Cerebellum (tissue), 4 donors: ENCODE measurements at places on chromosomes 4 and X.

DNA sequence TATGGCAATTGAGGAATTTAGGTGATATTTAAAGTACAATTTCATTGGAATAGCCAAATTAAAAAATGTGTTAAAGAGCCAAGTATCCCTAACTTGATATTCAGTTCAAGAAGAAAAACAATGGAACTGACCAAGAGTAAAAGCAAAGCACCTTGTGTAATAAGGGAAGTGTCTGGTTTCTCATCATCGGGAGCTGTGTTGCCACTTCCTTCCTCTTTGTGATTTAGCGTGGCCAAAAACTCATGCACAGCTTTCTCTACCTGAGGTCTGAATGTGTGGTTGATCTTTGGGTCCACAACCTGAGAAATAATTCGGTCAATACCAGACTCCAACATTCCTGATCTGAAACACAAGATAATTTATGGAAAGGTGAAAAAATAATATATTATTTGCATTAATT is 12.4 kb downstream of the BOD1L1 start:
- no peak for DNase-seq

DNA sequence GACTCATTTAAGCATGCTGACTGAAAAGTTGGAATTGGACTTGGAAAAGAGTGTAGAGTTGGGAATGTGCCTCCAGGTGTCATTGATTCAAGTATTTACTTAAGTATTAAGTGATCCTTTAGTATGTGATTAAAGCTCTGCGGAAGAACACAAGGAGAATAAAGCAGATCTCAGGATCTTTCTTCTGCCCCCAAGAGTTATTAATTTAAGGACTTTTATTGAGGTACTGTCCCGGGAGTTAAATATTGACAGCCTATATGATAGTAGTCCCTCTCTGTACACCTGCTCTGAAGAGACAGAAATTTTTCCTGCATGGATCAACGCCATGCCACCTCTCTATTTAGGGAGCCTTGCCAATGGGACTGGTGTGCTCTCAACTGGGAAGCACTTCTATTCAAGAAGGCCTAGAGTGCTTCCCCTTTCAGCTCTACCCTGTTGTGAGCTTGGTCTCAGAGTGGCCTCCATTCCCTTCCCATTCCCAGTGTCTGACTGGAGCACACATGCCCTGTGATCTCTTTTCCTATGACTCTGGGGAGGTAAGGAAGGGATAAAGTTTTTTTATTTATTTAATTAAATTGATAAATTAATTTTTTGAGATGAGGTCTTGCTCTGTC is 75.9 kb downstream of the SHISA3 start:
- no peak for DNase-seq

- no peak for DNase-seq
These were observed 1433.8 kb upstream of the TENM3 start for GRCh38 chr4:180809439-180809838.

DNA sequence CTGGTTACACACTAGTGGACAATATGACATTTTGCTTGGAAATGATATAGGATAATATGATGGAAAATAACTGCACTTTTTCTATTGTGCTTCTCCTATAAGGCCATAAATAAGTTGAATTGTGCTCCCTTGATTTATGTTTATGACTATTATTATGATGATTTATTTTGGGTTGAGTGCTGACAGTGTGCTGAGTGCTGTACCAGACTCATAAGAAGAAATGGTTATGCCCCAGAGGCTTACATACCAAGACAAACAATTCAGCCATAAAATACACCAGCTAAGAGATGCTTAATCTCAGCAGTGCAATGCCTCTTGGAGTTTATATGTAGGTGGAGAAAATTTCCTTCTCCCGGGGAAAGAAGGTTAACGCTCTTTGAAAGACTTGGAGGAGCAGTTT is 199.8 kb upstream of the NOCT start:
- DNase-seq, result no peak

GRCh38 chr4:142815834-142816233 is 30.3 kb downstream of the INPP4B start:
- DNase-seq, result no peak

- DNase-seq, result no peak
These were observed 130.9 kb downstream of the CBR4 start for GRCh38 chr4:168879188-168879587.

- no peak for DNase-seq
These were observed 96.0 kb upstream of the LEF1 start for GRCh38 chr4:108264693-108265092.

GRCh38 chrX:11944501-11944900 is 186.5 kb downstream of the MSL3 start:
- DNase-seq, result no peak

DNA sequence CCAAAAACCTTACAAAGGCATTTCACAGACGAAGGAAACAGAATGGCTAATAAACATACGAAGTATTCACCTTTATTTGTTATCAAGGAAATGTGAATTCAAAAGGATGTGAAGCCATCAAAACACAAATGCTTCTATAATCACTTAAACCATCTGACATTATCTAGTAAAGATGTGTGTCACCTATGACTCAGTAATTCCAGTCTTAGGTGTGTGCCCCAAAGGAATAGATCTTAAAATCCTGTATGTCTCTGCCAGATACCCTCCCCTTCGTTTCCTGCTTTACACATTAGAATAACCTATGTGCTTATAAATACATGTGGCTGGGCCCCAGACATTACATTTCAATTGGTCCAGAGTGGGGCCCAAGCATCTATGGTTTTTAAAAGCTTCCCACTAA is 41.8 kb upstream of the CEP135 start:
- DNase-seq, result no peak

DNA sequence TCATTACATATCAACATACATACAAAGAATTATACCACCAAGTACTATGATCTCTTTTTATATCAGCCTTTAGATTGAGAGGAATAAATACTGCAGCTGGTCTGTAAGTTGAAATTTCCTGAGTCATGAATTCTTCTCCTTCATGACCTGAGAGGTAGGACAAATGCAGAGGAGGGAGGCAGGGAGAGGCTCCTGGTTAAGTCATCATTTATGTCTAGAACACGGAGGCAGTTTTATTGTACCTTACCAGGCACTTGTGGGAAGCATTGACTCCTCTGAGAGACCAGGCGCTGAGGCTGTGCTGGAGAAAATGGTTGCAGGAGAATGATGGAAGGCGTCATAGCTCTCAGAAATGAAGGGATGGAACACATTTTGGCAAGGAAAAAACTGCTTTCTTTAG is 12.5 kb upstream of the CASK start:
- no peak for DNase-seq

DNA sequence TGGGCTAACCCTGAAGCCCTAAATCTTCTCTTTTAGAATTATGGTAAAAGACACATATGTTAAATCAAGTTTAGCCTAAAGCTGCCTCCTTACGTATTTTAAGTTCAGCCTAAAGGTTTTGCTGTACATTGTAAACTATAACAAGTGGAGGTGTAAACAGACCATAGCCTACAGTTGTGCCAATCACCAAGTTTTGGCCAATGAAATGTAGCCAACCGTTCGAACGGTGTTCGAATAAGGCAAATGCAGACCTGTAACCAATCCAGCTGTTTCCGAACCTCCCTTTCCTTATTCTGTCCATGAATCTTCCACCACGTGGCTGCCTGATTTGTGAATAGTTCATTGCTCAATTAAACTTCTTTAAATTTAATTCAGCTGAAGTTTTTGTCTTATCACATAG is 52.1 kb upstream of the TBC1D9 start:
- DNase-seq, result no peak

GRCh38 chr4:5730993-5731990 is 20.3 kb downstream of the EVC start:
- DNase-seq, result no peak

DNA sequence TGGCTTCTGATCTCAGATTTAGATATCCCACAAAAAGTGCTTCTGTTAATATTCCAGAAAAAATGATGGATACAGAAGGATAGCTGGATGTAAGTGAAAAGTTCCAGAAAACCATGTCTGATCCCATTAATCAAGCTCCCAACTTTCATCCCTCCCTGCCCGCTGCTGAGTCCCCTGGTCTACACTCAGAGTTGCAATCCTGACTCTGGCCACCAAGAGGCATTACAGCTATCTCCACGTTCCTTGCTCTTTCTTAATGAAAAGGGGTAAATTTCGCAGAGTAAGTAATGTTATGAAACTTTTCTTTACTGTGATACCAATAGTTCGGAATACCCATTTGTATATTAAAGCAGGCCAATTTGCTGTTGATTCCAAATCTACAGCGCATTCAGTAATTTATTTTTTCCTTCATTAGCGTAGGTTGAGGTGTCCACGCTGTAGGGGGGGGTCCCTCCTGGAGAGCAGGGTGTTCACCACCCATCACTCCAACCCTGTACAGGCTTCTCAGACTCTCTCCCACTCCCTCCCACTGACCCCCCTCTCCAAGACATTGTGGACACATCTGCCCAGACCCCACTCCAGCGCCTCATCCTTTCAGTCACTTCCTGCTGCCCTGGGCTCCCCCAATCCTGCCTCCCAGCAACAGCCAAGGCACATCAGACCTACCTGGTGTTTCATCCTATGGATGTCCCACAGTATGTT is 55.1 kb downstream of the RAB40A start:
- DNase-seq, result peak; percentile 28

DNA sequence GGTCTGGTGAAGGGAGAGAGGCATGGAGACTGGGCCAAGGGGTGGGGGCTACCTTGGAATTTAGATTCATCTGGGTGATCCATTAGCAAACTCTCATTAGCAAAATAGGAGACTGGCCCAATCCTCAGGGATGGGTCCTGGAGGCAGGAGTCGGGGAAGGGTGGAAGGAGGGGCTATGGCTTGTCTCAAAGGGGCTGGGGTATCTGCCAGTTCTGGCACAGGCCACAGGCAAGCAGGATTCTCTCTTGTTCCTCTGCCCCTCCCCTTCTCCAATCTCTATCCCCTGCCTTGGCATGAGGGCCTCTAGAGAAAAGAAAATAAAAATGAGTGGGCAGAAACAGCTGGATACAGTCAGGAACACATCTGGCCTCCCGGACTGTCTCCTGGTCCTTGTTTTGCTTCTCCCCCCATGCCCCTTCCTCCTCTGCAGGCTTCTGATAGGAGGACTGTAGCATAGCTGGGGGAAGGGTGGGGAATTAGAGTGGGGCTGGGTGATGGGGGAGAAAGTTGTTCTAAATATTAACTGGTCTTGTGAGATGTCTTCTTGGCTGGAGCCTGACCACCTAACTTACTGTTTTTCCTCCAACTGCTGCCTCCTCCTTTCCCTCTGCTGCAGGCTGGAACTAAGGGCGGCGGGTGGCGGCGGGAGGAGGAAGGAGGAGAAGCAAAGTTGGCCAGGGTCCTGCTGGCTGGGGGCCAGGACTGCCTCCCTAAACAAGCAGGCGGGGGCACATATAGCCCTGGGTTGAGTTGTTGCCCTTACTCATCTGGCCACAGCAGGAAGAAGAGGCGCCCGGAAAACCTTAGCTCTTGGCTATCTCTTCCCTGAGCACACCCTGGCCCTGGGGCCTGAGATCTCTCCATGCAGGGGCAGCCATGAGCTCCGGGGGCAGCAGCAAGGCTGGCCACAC is 53.3 kb upstream of the LAS1L start:
- no peak for DNase-seq

GRCh38 chrX:40418146-40418812 is 162.5 kb upstream of the ATP6AP2 start:
- DNase-seq, result no peak

GRCh38 chr4:138707746-138708677 is 307.6 kb upstream of the NOCT start:
- no peak for DNase-seq

GRCh38 chr4:176339936-176340761 is 20.4 kb downstream of the SPCS3 start:
- DNase-seq, result no peak

DNA sequence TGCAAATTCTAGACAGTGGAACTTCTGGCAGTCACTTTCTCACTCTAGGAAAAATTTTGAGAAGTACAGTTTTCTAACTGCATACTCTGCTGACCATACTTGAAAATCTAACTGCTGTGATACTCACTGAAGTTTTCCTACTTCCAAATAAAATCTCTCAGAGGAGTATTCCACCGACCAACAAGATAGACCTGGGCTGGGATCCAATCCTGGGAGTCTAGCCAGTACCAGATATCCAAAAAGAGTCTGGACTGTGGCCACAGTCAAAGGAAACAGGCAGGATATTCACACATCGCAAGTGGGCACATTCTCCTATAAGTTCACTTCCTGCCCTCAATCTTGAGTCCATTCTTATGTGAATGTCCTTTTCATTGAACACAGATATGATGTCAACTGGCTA is 1138.7 kb upstream of the PCDH7 start:
- DNase-seq, result no peak

GRCh38 chr4:53706422-53707032 is 115.2 kb upstream of the LNX1 start:
- DNase-seq, result no peak

GRCh38 chr4:158238575-158238974 is 28.3 kb downstream of the TMEM144 start:
- no peak for DNase-seq

- no peak for DNase-seq
These were observed 61.5 kb downstream of the TMEM131L start for GRCh38 chr4:153527690-153528089.

GRCh38 chrX:111830571-111830970 is 45.4 kb upstream of the TRPC5OS start:
- DNase-seq, result no peak

DNA sequence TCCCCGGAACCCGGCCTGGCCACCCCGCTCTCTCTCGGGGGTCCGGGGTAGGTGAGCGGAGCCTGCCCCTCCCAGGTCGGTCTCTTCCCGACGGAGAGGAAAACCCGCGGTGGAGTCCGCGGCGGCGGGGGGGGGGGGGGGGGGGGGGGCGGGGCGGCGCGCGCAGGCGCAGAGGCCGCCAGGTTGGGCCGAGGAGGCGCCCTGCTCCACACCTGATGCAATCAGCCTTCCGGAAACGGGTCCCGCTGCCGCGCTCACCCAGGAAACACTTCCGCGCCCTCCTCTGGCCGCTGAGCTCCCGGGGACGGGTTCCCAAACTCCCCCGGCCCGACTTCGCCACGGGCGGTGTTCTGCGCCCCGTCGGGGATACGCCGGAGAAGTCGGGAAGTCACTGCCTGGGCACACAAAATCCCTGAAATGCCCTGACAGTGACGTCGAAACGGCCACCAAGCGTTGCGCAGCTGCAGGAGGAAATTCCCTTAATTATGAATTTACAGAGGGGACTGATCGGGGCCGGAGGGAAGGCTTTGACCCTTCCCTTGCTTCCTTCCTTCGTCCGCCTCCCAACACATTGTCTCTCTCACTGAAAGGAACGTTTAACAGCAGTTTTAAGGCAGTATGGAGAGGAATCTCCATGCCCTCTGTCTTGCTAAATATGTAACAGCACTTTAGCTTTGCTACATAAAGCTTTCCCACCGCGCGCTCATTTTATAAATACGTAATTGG is 2.1 kb upstream of the APBB2 start:
- DNase-seq, result peak; percentile 81

- DNase-seq, result no peak
These were observed 485 bp downstream of the AADAT start for GRCh38 chr4:170089274-170089667.

- no peak for DNase-seq
These were observed 3.9 kb downstream of the MAMLD1 start for GRCh38 chrX:150366951-150367545.
